C1 segment of cervical spinal cord (tissue), 14 donors: ENCODE measurements at places on chromosomes 3 and 15.

DNA sequence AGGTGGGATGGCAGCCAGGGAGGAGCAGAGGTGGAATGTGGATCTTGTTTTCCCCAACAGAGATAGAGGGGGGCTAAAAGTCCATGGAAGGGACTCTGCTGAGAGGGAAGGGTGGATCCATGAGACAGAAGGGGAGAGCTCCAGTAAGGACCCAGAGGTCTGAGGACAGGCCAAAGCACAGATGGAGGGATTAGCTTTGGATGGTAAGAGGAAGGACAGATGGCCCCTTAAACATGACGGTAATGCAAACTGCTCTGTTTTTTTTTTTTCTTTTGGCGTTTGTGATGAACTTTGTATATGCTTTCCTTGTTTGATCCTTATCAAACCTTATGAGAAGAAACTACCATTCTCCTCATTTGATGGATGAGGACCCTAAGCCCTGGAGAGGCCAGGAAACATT, 96.2 kb downstream of the IGF1R start:
- no peak for DNase-seq

DNA sequence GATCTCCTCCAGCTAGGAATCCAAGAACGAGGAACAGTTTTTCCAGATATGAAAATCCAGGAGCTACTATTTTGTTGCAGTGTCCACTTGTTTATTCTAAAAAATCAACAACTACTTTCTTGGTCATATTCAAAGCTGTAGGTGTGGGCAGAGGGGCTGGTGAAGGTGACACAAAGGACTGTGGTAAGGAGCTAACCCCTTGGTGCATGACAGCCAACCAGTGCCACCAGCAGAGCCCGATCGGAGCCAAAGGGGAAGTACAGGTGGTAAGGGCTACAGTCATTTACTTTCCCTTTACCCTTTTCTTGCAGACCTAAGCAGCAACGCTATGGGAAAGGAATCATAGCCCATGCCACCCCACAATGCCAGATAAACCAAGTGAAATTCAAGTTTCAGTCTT, 30.7 kb downstream of the PLA1A start:
- no peak for DNase-seq

DNA sequence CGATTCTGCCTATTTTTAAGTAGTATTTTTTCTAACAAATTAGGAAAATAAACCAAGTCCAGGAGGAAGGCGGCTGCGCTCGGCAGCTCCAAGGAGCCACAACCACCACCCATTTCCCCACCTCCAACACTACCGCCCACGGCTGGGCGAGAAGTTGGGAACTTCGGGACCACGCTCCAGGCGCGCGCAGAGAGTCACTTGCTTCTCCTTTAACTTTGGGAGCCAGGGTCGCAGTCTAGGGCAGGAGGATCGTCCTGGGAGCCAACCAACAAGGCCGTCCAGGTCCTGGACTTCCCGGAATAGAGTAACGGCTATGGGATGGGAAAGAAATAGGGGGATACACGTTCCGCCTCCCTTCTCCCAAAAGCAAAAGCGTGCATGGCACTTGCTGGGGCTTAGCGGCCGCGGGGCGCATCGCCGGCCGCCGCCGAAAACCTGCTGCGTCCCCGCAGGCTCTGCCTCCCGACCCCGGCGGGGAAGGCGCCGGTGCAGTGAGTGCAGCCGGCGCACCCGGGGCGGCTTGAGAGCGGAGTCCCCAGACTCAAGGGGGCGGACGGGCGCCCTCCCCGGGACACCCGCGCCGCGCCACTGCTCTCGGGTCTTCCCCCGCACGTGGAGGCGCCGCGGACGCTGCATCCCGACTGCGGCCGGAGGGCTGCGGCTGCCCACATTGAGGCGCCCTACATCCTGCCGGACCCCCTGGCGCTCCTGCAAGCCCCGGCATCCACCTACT, 699 bp downstream of the MEGF11 start:
- DNase-seq = no peak

DNA sequence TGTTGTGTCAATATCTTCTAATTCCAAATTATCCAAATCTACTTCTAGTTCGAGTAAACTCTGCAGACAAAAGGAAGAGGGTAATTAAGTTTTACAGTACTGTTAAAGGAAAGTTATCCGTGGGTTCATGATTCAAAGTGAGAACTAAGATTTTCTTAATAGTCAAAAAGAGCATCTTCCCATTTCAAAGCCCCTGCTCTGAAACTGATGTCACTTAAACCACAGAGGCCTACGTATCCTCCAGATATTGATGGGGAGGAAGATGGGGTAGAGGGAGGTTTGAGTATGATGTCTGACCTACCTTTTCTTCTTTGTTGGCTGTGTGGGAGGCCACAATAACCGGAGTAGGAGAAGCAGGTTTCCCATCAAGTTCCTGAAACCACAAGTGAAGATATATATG, 14.1 kb downstream of the MRPS22 start:
- DNase-seq = no peak

- DNase-seq = no peak
Observed at GRCh38 chr3:63949005-63949404, 36.8 kb upstream of the SCAANT1 start.

DNA sequence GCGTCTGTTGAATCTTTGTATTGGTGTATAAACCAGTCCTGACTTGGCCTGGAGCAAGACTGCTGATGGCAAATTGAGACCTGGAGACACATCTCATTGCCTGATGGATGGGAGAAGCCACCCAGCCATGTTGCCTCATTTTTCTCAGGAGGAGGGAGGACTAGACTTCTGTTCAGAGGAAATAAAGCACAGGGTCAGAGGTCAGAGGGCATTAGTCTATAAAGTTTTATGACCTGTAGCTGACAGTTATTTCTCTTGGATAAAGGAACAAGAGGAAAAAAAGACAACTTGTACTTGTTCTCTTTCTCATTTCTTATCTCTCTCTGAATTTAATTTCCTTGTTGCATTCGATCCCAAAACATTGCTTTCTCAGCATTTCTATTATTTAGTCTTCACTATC, 775.9 kb downstream of the SQOR start:
- DNase-seq = no peak

GRCh38 chr15:63231206-63231605, 41.8 kb downstream of the RAB8B start:
- DNase-seq = no peak

DNA sequence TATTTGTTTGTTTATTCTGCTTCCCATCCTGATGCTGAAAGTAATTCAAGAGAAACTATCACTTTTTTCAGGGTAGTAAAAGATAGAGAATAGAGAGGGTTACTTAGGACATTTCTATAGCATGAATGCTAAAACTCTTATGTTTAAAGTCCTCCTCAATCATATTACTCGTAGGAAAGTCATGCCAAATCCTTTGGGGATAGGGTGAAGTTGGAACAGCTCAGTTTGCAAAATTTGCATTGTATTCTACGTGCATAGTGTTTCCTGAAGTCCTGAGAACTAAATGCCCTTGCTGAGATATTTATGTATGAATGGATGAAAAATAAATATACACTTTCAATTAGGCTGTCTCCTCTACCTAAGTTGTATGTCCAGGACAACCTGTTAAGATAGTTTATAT, 14.6 kb downstream of the PLSCR5 start:
- DNase-seq = no peak

DNA sequence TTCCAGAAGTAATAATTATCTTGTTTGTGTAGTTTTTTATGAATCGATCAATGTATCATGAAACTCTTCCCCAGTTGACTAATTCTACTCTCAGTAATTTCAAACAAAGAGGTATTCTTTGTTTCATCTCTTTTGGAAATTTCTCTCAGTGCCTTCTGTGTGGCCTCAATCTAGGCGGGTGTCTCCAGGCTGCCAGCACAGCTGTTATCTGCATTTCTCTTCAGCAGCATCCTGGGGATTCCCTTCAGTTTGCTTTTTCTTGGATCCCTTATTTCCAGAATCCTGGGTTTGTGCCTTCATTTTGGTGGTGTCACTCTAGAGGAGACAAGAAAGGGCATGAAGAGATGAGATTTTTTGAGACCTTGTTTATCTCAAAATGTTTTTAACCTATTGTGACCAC, 22.7 kb downstream of the NIPA2 start:
- DNase-seq = no peak

GRCh38 chr15:46879032-46879770, 838.1 kb upstream of the SEMA6D start:
- no peak for DNase-seq

DNA sequence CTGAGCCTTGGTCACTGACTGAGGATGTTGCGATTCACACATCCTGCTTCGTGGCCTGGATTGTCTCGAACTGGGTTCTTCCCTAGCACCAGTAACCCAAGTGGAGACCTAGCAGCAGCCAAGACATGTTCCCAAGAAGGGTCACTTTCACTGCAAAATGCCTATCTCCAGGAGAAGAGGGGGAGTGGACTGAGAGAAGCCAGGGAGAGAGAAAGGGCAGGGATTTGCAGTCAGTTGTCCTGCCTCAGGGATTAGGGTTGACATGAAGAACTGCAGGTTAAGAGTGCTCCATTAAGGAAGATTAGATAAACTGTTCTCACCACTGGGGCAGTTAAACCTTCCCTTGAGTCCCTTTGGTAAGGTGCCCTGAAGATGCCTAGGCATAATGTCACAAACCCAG, 5.7 kb upstream of the CD276 start:
- no peak for DNase-seq

DNA sequence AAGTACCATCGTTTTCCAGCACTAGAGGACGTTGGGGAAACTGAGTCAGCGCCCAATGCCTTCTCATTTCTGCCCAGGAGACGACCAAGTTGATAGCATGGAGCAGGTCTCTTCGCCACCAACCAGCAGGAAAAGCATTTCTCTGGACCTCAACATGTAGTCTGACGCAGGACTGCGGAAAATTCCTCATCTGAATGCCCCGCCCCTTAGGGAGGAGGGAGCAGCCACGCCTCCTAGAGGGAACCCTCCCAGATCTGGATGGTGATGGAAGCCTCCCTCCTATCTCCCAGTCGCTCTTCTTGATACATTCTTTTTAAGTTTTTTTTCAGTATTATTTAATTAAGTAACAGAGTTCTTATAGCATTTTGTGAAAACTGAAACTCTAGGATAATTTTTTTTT, 17.4 kb upstream of the MINDY4B start:
- DNase-seq = no peak

DNA sequence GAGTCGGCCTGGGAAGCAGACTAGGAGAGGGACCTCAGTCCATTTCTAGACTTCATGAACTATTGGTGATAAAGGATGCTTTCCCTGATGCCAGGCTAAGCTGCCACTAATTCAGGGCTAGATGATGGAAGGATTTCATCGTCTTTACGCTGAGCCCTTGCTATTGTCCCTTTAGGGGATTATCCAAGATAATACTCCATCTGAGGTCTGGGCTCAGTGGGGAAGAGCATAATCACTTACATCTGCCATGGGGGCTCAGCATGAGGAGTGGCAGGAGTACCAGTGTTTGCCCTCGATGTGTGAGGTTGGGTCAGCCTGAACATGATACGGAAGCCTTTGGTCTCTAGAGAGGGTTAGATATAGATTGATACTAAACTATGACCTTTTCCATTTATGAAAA, 47.3 kb downstream of the PTPRG start:
- DNase-seq = no peak

DNA sequence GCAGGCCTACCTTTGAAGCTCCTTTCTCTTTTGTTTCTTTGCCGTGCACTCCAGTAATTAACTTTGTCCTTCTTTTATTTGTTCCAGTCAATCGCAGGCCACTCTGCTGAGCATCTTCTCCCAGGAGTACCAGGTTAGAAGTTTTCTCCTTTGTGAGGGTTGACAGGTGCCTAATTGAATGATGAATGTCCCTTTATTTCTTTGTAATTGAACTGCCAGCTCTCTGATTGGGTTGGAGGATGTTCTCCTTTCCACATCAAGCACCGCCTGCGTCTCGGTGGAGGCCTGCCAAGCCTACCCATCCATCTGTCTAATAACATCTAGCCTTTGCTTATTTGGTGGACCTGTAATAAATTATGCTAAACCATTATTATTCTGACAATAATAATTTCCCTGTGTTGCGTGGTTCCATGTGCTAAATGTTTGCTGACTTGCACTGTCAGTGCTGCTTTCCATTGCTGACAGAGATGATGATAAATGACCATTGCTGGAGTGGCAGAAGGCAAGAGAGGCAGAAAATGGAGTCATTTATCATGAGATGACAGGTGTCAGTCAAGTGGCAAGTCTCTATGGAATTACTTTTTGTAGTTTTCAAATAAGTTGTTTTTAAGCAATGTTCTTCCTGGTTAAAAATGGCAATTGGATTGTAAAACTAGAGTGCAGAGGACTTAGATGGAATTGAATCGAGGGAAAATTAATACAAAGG, 64.9 kb downstream of the CDIN1 start:
- no peak for DNase-seq

DNA sequence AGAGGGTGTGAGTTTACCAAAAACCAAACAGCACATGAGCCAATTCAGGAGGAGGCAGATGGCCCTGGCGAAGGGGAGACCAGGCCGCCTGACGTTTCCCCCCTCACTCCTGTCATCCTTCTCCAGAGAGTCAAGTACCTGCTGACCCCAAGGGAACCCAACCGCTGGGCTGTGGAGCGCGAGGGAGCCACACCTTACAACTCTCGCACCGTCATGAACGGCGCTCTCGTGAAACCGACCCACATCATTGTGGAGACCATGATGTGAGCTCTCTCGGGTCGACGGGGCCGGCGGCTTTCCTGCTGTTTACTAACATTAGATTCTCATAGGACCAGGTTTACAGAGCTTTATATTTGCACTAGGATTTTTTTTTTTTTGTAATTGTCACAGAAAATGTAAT, 55.4 kb downstream of the GRIP2 start:
- no peak for DNase-seq

GRCh38 chr3:71423151-71423906, 160.2 kb downstream of the FOXP1 start:
- no peak for DNase-seq

DNA sequence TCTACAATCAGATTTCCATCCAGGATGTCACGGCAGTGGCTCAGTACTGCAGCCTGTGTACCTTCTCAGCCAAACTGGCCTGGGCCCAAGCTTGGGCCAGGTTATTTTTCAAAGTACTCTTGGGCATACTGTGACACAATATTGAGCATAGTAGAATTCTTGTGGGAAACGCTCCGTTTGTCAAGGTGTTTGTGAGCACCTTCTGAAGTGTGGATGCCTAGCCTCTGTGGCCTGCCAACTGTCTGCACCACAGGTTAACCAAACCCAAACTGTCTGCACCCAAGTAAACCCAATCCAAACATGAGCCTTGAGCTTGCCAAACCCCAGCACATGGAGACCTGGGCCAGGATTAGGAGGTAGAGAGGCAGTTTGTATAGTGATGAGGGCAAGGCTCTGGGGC, 25.4 kb downstream of the CTDSPL start:
- DNase-seq = no peak

DNA sequence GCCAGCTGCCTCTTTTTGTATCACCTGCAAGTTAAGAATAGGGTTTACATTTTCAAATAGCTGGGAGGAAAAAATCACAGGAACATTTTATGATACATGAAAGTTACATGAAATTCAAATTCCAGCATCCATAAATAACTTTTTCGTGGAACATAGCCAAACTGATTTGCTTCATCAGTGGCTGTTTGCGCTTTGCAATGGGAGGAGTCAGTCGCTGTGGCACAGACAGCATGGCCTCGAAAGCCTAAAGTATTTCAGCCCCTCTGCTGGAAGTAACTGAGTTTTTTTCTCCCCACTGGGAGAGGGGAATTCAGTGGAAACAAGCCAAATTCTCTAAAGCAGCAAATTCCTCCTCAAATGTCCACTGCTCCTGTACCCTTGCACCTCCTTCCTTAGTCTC, 271.9 kb downstream of the SUCLG2 start:
- DNase-seq = no peak

- no peak for DNase-seq
Observed at GRCh38 chr3:179184826-179185225, 36.7 kb downstream of the PIK3CA start.
